ENCODE measurements at places on chromosomes 7 and 10. TPM values are rescaled to one million over a fixed set of nuclear protein-coding genes. Genes with fewer than 3 reads are reported as not detected.
A peak's percentile ranks its signal among the peaks of the same experiment; 100 is the strongest.

- no peak for DNase-seq
Observed at GRCh38 chr10:80168162-80168511, 35.6 kb downstream of the PLAC9 start.

MCU gene
- total RNA-seq = 14.0 TPM

GRCh38 chr7:4184653-4185052, 497.4 kb upstream of the FOXK1 start:
- no peak for DNase-seq

SFTPA1 gene
- not detected for total RNA-seq

GRCh38 chr7:30722671-30723070, 29.3 kb upstream of the INMT start:
- no peak for DNase-seq

GRCh38 chr7:96612034-96612433, 97.6 kb downstream of the SEM1 start:
- no peak for DNase-seq

WEE2 gene
- not detected for total RNA-seq

DNA sequence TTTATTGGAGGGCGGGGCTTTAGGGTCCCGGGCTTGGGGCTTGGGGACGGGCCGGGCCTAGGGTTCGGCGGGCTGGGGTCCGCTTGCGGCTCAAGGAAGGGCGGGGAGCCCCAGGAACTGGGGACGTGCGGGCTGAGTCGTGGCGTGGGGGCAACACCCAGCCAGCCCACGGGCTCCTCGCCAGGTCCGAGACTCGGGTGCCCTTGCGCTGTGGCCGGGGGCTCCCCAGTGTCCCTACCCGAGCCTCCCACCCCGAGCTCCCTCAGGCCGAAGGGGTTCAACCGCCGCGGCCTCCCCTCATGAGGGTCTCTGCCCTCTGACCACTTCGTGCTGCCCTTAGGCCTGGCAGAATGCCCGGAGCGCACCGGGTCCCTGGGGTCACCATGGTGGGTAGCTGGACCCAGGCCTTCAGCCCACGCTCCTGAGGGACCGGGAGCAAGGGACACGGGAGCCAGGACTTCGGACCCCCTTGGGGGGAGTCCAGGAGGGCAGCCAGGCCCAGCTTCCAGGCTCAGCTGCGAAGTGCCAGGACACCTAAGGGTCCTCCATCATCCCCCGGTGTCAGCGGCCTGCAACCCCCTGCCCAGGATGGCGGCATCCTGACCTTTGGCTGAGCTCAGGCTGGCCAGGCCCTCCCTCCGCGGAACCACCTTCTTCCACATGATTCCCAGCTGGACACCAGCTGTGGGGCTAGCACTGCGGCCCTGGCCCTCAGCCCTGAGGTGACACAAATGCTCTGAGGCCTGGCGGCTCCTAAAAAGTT, 524 bp upstream of the FUOM start:
- DNase-seq = no peak

NUTM2B gene
- total RNA-seq = 0.88 TPM

DNA sequence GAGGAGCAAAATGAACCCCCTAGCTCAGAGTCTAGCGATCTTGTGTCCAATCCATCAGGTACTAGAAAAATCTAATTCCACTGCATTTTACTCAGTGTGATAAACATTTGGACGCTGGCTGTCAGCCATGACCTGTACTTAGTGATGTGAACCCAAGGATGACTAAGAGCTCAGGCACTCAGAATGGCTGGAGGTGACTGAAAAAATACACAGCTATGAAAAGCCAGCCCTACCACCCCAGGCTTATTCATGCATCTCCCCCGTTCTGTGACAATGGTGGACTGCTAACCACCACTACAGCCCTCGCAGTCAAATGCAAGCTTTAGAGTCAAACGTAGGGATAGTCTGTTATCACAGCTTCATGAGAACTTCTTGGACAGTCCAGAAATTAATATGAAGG, 14.9 kb downstream of the AFAP1L2 start:
- peak; percentile 79 for DNase-seq

DNA sequence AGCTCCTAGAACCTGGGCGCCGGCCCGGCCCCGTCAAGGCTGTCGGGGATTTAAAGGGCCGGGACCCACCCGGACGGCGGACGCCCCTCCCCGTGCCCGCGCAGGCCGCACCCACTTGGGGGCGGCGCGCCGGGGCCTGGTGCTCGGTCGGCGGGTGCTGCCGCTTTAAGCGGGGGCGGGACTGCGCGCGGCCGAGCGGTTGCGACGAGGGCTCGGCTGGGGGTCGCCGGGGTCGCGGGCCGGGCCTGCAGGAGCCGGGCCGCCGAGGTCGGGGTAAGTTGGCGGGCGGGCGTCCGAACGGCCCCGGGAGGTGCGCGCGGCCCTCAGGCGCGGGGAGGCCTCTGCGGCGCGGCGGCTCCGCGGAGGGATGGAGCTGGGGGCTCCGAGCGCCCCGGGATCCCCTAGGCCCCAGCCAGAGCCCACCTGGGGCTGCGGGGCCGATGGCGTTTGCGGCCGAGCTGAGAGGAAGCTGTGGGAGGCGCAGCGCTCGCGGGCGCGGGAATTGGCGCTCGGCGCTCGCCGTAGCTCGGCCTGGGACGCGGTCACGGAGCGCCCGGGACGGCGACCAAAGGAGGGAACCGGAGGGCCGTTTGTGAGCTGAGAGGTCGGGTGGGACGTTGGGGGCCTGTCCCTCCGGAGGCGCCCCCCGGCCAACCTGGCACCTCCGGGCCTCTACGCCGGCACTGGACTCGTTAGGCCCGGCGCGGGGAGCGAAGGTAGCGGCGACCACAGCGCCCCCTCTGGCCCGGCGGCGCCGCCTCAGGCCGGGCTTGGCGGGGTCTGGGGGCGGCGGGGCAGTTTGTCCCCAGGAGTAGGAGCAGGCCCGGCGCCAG, at the start of gene TRRAP:
Gene TRRAP, plus strand, starts transcription at position 168 of the 833 bp plus-strand sequence. CDS start 2,619 bp downstream, outside the sequence.
- DNase-seq = peak; percentile 64

PKD1L1 gene
- not detected for total RNA-seq

MRPS24 gene
- 188 TPM for total RNA-seq

DNA sequence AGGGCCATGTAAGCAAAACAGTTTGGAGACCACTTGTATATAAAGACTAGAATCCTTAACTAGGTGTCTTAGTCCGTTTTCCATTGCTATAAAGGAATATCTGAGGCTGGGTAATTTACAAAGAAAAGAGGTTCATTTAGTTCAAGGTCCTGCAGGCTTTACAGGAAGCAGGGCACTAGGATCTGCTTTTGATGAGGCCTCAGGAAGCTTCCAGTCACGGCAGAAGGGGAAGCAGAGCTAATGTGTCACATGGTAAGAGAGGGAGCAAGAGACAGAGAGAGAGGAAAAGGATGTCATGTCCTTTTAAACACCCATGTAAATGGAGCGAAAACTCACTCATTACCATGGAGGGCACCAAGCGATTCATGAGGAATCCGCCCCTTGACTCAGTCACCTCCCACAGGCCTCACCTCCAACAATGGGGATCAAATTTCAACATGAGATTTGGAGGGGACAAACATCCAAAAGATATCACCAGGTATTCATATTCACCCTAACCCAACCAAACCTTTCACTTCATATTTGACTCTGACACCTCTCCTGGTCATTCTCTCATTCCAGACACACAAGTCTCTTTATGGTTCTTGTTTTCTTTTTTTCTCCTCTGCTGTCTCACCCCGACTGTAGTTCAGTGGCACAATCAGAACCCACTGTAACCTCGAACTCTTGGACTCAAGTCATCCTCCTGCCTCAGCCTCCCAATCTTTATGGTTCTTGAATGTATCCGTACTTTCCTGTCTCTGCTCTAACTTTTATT, 30.1 kb upstream of the ASAH2 start:
- DNase-seq = no peak

DNA sequence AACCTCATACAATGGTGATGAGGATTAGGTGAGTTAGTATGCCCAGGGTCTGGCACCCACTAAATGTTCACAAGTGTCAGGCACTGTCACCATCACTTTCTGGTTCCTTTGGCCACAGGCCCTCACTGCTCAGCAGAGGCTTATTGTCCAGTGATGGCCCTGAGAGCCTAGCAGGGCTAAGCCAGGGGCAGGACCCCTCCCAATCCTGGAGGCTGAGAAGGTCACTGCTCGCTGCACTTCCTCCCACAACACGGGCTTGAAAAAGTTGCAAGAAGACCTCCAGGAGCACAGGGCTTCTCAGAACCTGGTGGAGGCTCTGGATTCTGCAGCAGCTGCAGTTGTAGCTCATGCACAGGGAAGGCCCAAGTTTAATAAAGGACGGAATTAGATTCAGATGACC, 48.1 kb downstream of the DRGX start:
- no peak for DNase-seq

TLX1 gene
- not detected for total RNA-seq

GRCh38 chr7:157271991-157272324, 64.8 kb upstream of the DNAJB6 start:
- DNase-seq = peak; percentile 97

MAGI2 gene
- 0.07 TPM for total RNA-seq

NKX2-3 gene
- not detected for total RNA-seq

GRCh38 chr10:89738551-89739209, 37.3 kb downstream of the KIF20B start:
- DNase-seq = no peak

- peak; percentile 60 for DNase-seq
Observed at GRCh38 chr10:11719496-11720259, 22.5 kb upstream of the ECHDC3 start.

MYH16 gene
- total RNA-seq = not detected

ZNF655 gene
- 89.9 TPM for total RNA-seq

DNA sequence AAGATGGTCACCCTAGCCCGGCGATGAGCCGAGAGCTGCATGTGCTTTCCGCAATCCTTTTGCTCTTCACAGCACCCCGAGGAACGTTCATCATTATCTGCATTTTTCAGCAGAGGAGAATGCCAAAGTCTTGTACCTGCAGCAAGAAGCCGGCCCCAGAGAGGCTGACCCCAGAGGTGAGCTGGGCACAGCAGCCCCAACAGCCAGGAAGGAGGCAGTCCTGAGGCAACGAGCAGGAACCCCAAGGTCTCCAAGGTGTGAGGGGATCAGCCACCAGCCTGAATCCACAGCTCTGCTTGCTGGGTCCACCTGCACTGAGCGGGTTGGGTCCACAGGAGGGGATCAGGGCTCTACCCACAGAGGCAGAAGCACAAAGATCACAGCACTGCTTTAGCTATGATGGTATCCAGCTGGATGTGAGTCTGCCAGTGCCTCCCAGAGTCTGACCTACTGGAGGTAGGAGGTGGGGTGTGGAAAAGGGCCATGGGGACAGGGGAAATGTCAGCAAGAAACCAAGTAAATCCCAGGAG, 16.8 kb upstream of the GDF10 start:
- no peak for DNase-seq

- no peak for DNase-seq
Observed at GRCh38 chr10:69465457-69466157, 14.3 kb downstream of the TSPAN15 start.

- DNase-seq = peak; percentile 37
Observed at GRCh38 chr10:29119374-29119773, 169.5 kb upstream of the LYZL1 start.

- DNase-seq = no peak
Observed at GRCh38 chr7:1674161-1675035, 4.3 kb downstream of the ELFN1 start.

DNA sequence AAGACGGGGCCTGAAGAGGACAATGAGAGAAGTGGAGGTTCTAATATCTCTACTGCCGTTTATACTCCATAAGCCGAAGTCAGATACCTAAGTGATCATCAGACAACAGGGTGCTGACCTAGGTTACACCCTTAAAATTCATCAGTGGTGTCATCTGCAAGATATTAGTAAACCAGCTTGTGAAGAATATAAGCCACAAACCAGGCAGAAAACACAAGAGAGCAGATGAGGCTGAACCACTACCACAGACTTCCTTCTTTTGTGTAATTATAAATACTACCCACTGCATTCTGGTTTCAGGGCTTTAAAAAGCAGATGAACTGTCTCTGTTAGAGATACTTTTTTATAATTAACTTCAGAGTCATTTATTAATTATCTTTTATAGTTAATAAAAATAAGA, 69.0 kb upstream of the LRRC17 start:
- no peak for DNase-seq
